Right atrium auricular region (tissue), 2 donors: ENCODE measurements at places on chromosomes 5 and 9.
A peak's percentile ranks its signal among the peaks of the same experiment; 100 is the strongest.

DNA sequence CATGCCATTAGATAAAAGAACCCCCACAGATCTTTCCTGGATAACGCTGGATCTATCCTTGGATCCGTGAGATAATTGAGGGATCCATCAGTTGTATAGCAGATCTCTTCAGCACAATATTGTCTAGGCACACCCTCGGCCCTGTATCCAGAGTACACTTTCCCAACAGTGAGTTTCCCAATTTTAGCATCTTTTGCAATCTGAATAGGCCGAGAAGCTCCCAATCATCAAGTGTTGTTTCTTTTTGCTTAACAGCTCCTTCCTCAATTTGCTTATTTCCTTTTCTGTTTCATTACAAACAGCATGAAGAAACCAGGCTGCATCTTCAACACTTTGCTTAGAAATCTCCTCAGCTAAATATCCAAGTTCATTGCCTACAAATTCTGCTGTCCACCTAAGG lies 4.4 kb upstream of the SPTLC1 start:
- H3K27ac ChIP-seq = no peak overlapping the region
- no peaks in the 10 kb centered on the region for H3K27me3 ChIP-seq
- no peak overlapping the region for H3K4me3 ChIP-seq
- DNase-seq = no peak
- H3K4me1 ChIP-seq = peaks cover 5% of the 10 kb centered on the region

- no peak overlapping the region for H3K27ac ChIP-seq
- H3K4me1 ChIP-seq = peaks cover 12% of the 10 kb centered on the region
- H3K27me3 ChIP-seq = no peaks in the 10 kb centered on the region
- H3K4me3 ChIP-seq = no peak overlapping the region
Measured at GRCh38 chr9:96660692-96661248, 5.7 kb upstream of the PRXL2C start.

DNA sequence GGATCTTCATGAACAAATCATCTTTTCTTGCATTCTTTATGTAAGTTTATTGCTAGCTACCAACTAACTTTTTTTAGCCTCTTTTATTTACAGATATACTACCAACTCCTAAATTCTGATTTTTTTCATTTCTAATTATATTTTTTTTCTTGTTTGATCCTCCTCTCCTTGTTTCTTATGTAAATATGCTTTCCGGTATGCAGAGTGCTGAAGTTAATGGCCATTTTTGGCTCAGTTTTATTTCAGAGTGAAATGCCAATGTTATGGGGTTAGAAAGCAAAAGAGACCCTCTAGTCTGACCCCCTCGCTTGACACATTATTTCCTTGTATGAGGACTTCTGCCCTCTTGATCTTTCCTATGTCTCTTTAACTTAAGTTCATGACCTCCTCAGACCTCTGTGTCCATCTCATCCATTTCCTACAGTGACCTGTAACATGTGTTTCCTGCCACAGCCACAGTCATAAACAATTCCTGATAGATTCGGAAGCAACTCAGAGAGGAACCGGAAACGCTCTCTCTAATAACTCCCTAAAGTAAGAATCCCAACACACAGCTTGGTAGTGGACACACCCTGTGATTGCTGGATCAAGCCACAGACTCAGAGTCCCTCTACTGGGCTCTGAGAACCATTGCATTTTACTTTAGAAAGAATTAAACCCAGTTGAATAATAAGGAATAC lies 42.9 kb upstream of the AFAP1L1 start:
- H3K4me1 ChIP-seq = peaks cover 34% of the 10 kb centered on the region
- peak overlapping the region; percentile 65 for H3K27ac ChIP-seq
- no peak overlapping the region for H3K4me3 ChIP-seq
- no peaks in the 10 kb centered on the region for H3K27me3 ChIP-seq
- H3K36me3 ChIP-seq = peaks cover 23% of the 10 kb centered on the region
- peak; percentile 83 for DNase-seq

- no peak for DNase-seq
- H3K27me3 ChIP-seq = no peaks in the 10 kb centered on the region
- no peak overlapping the region for H3K27ac ChIP-seq
- no peak overlapping the region for H3K4me3 ChIP-seq
- H3K4me1 ChIP-seq = no peaks in the 10 kb centered on the region
- H3K36me3 ChIP-seq = no peaks in the 10 kb centered on the region
Measured at GRCh38 chr9:99118782-99119466, 14.0 kb downstream of the TGFBR1 start.

- H3K4me3 ChIP-seq = no peak overlapping the region
- H3K27ac ChIP-seq = no peak overlapping the region
- no peak for DNase-seq
- no peaks in the 10 kb centered on the region for H3K4me1 ChIP-seq
Measured at GRCh38 chr5:106454050-106454449, 1216.7 kb downstream of the EFNA5 start.

DNA sequence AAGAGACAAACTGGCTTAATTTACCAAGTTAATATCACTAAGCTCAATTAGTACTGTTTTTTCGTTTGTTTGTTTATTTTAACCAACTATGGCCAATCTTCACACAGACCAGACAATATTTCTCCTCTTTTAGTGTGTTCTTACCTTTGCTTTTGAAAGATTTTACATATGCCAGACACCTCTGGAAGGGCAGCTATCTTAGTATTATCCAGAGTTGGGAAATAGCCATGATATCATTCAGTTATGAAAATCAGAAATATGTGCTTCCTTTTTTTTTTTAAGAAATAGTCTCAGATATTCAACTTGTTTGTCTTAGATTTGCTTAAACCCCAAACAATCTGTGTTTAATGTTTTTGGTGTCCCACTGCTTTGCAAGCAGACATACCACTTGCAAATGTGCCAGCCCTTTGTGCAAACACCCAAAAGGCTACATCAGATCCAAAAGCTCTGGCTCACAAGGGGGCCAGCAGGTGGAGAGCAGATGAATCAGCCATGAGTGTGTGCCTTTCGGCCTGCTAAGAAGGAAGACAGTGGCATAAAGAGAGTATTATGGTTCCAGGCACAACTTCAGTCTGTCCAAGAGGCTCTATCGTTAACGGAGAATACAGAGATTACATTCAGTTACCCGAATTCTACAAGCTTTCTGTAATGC lies 147.6 kb downstream of the EFNA5 start:
- H3K36me3 ChIP-seq = no peaks in the 10 kb centered on the region
- no peak for DNase-seq
- H3K4me3 ChIP-seq = no peak overlapping the region
- no peaks in the 10 kb centered on the region for H3K27me3 ChIP-seq
- H3K27ac ChIP-seq = no peak overlapping the region

DNA sequence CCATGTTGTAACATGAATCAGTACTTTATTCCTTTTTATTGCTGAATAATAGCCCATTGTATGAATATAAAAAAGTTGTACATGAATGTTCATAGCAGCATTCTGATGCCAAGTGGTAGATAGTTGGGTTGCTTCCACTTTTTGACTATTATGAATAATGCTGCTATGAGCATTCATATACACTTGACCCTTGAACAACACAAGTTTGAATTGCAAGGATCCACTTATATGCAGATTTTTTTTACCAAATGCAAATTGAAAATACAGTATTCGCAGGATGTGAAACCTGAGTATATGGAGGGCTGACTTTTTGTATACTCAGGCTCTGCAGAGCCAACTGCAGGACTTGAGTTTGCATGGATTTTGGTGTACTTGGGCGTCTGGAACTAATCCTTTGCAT lies 14.7 kb upstream of the SIL1 start:
- no peak for DNase-seq
- H3K27ac ChIP-seq = no peak overlapping the region
- H3K36me3 ChIP-seq = no peaks in the 10 kb centered on the region
- H3K4me1 ChIP-seq = no peaks in the 10 kb centered on the region

DNA sequence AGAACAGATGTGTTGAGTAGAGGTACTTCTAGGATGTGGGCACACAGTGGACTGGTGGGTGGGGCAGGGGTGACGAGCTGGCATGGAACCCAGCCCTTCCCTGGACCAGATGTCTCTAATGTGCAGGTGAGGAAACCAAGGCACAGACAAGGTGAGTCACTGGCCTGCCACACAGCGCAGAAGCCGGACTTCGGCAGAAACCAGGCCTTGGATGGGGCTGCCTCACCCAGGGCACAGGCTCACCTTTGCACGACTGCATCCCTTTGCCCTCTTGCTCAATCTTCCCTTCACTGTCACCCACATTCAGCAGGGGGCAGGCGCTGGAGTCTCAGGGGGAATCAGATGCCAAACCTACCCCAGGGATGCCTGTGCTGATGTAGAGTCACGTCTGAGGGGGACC lies 65.4 kb upstream of the LMX1B start:
- H3K4me1 ChIP-seq = no peaks in the 10 kb centered on the region
- H3K4me3 ChIP-seq = no peak overlapping the region
- no peak overlapping the region for H3K27ac ChIP-seq
- no peaks in the 10 kb centered on the region for H3K36me3 ChIP-seq
- no peak for DNase-seq
- H3K27me3 ChIP-seq = no peaks in the 10 kb centered on the region

DNA sequence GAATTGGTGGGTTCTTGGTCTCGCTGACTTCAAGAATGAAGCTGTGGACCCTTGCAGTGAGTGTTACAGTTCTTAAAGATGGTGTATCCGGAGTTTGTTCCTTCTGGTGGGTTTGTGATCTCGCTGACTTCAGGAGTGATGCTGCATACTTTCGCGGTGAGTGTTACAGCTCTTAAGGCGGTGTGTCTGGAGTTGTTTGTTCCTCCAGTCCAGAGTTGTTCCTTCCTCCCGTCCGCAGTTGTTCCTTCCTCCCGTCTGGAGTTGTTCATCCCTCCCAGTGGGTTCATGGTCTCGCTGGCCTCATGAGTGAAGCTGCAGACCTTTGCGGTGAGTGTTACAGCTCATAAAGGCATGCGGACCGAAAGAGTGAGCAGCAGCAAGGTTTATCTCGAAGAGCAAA lies 159.6 kb upstream of the ADAMTSL1 start:
- no peak for DNase-seq
- H3K4me3 ChIP-seq = no peak overlapping the region
